IPS-NIHi11 (cell line): ENCODE measurements at places on chromosomes 16 and 17.

GRCh38 chr17:79220201-79220712 is 145.6 kb downstream of the ENGASE start:
- no peak for DNase-seq

GRCh38 chr16:52545898-52546266 is 1.1 kb downstream of the TOX3 start:
- DNase-seq = no peak

- no peak for DNase-seq
Measured at GRCh38 chr17:57619061-57619937, 125.8 kb downstream of the CCDC182 start.

DNA sequence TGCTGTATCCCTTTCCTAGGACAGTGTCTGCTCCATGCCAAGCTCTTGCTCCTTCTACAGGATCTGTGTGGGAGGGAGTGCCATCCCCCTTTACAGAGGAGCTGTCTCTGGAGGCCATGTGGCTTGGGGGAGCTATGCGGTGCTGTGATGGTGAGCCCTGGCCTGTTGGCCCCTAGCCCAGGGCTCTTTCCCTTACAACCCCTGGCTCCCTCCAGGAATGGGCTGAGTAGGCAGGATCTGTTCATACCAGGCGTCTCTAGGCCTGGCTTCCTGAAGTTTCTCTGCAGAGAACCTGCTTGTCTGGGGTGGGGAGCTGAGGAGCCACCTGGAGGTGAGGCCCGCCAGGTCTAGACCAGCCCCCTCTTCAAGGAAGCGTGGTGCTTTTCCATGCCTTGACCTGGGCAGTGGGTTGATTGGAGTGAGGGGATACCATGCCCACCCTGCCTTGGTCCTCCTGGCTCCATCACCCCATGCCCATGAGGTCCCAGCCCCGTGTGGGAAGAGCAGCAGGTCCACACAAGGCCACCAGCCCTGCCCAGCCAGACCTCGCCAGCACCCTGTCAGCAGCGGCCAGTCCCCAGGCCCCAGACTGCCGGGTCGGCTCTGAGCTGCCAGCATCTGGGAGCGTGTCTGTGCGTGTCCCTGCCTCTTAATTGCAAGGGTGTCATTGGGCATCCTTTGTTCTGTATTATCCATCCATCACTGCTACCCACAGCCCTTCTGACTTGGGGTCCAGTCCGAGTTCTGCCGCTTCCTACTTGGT is 14.7 kb downstream of the LLGL2 start:
- DNase-seq = peak; percentile 14

GRCh38 chr16:89237733-89238132 is 20.2 kb downstream of the ZNF778 start:
- DNase-seq = no peak

DNA sequence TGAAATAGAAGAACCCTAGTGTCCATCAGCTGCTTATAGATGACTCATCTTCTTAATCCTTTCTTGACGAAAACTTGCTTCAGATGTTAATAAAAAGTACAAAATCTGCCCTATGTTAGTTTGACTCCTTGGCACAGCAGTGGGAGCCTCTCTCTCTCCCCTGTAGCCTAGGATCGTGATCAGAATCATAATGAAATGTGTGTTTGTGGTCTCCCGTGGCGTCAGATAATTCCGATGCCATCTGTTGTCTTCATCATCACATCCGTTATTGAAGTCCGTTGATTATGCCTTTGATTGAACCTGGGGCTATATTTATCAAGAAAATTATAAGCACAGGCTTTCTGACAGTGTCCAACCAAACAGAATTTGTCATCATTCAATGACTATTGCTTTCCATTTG is 102.5 kb downstream of the BMERB1 start:
- no peak for DNase-seq

GRCh38 chr16:87702325-87702811 is 63.4 kb downstream of the KLHDC4 start:
- DNase-seq = peak; percentile 95

DNA sequence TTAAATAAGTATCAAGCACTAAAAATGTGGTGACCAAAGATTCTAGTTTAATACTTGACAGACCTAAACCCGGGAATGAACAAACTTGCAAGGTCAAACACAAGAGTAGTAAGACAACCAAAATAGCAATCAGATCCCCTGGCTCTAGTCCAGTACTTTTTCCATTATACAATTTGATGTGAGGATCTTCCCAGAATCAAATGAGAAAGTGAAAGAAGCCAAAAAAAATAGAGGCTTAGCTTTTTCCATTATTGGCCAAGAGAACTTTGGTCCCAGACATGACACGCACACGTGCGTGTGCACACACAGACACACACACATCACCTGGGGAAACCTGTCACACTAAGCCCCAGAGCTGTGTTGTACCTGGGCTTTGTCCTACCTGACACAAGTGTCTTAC is 300.6 kb upstream of the CDH5 start:
- DNase-seq = no peak

DNA sequence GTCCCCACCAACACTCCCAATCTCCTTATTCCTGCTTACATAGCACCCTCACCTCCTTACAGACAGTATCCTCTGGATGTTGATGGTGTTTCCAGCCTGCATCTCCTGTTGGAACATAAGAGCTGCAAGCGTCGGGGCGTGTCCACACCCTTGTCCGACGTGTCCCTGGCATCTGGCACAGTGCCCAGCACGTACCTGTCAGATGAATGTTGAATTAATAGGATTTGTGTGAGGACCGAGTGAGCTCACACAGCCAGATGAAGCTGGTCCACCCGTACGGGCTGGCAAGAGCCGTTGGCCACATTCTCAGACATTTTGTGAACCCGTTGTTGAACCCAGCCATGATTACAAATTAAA is 12.2 kb upstream of the CBX4 start:
- no peak for DNase-seq

DNA sequence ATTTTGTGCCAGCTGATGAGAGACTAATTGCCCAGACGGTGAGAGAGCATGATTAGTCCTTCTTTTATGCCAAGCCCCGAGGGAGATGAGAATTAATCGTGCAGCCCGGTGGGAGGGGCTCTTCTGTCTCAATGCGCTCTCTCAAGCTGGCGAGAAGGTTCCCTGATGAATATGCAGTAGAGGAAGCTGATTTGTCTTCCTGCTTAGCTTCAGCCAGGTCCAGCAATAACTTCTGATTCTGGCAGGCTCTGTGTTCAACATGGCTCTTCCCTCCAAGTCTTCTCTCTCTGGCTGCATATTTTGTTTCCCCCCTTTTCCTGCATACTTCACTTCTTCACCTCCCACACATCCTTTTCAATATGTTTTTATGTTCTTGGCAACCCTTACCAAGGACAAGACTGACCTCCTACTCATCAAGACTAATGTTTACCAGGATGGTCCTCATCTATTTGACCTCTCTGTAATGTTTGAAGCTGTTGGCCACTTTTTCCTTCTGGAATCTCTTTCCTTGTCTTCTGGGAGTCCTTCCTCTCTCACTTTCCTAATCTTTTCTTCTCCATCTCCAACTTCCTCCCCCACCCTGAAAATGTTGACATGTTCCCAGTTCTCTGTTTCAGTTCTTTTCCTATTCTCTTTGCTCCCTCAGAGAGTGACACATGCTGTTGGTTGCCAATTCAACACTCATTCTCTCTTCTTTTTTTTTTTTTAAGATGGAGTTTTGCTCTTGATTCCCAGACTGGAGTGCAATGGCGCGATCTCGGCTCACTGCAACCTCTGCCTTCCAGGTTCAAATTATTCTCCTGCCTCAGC is 33.1 kb downstream of the ARL4D start:
- DNase-seq = no peak

DNA sequence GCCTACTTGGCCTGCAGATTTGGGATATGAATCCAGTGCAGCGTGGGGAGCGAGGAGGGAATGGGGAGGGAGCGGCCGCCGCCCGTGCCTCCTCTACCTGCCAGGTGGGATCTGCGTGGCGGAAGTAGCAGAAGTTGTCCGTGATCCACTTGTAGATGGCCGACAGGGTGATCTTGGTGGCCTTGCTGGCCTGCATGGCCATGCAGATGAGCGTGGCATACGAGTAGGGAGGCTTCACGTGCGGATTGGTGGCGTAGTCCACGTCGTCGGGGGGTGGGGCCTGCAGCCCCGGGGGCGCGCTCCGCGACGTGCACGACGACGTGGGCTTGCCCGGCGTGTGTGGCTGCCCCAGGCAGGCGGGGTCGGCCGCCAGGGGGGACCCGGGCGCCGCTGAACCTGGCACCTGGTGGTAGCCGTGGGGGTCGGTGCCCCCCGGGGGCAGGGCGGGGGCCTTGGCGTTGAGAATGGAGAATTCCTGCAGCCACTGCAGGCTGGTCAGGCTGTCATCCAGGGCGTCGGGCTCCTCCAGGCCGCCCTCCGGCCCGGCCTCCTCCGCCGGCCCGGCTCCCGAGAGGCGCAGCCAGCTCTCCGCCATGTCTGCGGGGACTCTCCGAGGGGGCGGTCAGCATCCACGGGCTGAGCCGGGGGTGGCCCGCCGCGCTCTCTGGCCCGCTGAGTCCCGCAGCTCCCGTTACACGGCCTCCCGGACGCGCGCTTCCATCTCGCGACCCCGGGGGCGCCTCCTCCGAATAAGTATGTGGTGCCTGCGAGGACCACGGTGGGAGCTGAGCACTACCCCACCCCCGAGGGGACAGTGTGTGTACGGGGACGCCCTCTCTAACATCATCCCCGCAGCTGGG is 1.0 kb downstream of the FOXJ1 start:
- DNase-seq = peak; percentile 63

DNA sequence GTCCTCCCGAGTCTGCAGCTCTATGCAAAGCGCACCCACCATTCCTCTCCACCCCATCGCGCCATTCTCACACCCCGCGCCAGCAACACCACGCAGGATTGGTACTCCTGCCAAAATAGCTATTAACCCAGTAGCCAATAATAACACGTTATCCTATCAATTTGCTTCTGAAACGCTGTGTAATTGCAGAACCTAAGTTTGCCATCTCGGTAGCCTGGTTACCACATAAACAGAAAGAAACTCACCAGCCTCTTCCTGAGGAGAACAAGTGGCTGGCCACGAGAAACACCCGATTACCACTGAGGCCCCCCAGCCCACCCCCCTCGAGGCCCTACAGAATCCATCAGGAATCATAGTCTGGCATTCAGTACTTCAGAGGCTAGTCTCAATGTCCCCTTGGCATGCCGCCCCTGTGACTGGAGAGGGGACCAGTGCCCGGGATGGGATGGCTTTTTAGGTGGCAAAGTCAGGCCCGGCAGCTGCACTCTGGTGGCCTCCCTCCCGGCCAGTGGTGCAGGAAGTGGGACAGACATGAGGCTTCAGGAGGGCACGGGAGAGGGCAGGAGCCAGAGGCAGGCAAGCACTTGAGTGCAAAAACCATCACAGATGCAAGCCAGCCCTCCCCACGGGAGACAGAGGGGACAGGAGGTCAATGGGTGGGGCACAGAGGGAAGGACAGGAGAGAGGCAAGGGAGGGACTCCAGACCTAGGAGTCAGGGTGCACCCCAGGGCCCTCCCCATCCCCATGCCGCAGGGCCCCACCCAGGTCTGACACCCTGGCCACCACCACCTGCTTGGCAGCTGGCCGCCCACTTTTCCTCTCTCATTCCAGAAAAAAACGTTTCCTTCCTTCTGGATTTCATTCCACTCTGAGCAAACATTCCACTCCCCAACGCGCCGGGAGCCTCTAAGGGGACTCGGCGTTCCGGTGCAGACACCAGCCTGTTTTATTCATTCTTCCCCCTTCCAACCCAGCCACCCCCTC is 192.5 kb downstream of the ZNF423 start:
- no peak for DNase-seq

DNA sequence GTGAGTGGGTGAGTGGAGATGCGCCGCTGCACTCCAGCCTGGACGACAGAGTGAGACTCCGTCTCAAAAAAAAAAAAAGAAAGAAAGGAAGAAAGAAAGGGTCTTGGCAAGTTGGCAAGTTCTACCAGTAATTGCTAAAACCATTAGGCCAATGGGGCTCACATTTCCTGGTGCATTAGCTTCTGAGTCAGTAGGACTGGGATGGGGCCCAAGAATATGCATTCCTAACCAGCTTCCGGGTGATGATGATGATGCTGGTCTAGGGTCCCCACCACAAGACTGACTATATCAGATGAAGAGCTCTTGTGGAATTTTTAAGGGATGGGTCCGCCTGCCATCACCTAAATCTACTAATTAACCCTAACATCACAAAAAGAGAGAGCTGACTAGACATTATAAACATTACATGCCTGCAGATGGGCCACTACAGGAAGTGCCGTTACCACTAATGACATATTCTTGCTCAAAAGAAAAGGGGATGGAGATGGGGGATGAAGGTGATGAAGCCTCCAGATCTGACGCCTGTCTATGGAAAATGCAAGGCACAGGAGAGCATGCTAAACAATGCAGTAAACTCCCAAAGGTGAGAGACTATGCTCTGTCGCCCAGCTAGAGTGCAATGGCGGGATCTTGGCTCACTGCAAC is 13.1 kb downstream of the MYH11 start:
- DNase-seq = no peak

DNA sequence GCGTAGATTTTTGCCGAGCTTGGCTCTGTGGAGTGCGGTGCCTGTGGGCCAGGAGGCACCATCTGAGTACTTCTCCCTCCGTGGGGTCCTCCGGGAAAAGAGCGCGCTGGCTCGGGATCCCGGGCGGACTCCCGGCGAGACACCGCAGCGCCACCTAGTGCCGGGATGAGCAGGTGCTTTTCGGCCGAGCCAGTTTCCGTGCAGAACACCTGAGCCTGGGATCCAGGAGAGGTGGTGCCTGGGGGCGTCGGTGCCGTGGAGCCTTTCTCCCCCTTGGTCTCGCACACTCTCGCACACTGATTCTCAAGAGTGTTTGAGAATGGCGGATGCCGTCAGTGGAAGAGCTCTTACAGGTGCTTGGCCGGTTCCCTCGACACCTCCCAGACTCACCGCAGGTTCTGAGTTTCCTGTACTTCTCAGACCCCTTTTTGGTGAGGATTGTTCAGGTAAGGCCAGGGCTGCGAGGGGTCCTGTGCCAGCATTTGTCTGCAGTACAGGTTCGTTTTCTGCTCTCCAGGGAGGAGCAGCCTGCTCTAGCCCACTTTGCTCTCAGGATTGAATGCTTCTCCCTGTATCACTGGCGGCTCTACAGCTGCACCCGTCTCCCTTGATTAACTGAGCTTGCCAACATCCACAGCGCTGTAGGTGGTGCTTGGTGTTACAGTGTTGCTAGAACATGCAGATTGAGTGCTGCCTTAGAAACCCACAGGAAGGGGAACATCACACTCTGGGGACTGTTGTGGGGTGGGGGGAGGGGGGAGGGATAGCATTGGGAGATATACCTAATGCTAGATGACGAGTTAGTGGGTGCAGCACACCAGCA is 23.3 kb downstream of the TBCD start:
- DNase-seq = peak; percentile 95

- DNase-seq = no peak
Measured at GRCh38 chr17:14593956-14594355, 293.1 kb downstream of the HS3ST3B1 start.

DNA sequence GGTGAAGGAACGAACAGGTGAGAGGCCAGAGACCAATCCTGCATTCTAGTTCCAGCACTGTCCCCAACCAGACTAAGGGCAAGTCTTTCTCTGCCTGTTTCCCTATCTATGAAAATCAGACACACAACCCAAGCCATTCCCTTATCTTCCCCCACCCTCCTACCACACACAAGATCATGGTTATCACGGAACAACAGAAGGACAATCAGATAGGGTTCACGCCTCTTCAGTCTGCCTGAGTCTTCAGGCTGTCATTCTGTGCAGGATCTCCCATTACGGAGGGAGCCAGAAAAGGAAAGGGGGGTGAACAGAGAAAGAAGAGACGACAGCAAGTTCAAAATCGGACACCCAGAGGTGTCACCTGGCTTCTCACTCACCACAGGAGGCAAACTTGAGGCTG is 11.1 kb downstream of the TLE7 start:
- no peak for DNase-seq
